ENCODE measurements at places on chromosomes 16 and 17. TPM values are rescaled to one million over a fixed set of nuclear protein-coding genes. Genes with fewer than 3 reads are reported as not detected.

GRCh38 chr17:76775021-76775600, 37.2 kb downstream of the MFSD11 start:
- no peak for DNase-seq
- no peak overlapping the region for H3K27ac ChIP-seq
- H3K36me3 ChIP-seq: peaks cover 27% of the 10 kb centered on the region
- H3K4me1 ChIP-seq: peaks cover 10% of the 10 kb centered on the region
- H3K4me3 ChIP-seq: no peak overlapping the region
- H3K27me3 ChIP-seq: no peaks in the 10 kb centered on the region

TEKT3 gene
- not detected for total RNA-seq

KPNB1 gene
- 390 TPM for total RNA-seq

KRT39 gene
- total RNA-seq: not detected

PLXDC1 gene
- not detected for total RNA-seq

DNA sequence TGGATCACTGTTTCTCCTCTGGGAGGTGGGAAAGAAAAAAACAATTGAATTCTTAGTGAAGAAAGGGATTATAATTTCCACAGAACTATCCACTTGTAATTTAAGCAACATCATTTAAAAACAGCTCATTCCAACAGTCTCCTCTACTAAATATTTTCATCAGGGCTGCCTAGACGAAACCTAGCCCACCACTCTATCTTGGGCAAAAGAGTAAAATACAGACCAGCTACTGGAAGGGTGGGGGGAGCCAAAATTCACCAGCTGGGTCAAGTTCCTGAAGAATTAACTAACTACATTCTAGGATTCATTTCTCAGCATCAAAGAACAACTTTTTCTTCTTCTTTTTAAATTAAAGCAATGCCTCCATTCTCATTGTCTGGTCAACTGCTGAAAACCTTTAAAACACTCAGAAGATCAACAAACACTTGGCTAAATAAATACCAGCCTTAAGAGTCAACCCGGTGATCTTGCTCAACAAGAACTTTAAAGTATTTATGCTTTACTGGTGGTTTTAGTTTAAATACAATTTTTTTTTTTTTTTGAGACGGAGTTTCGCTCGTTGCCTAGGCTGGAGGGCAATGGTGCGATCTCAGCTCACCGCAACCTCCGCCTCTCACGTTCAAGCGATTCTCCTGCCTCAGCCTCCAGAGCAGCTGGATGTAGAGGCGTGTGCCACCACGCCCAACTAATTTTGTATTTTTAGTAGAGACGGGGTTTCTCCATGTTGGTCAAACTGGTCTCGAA, 25.2 kb downstream of the KANSL1 start:
- peaks cover 35% of the 10 kb centered on the region for H3K36me3 ChIP-seq
- no peak overlapping the region for H3K4me3 ChIP-seq
- peak; percentile 65 for DNase-seq
- H3K27me3 ChIP-seq: no peaks in the 10 kb centered on the region
- peaks cover 20% of the 10 kb centered on the region for H3K4me1 ChIP-seq

DNA sequence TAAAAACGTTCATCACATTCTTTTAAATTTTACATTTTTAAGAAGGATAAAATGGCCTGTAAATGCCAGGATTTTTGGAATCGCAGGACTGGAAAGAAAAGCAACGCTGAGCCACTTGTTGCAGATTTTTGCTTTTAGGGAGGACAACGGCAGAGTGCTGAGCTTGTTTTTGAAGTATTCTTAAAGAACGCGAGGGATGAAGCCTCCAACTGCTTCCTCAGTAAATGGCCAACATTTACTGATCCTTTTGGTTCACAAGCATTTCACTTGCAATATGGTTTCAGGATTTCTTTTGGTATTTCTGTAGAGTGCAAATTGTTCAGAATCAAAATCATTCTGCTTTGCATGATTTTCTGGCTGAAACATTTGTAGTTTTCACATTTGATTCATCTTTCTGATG, 2.8 kb upstream of the KRT23 start:
- no peak overlapping the region for H3K27ac ChIP-seq
- no peak overlapping the region for H3K4me3 ChIP-seq
- no peaks in the 10 kb centered on the region for H3K36me3 ChIP-seq
- DNase-seq: no peak
- H3K27me3 ChIP-seq: no peaks in the 10 kb centered on the region

DNA sequence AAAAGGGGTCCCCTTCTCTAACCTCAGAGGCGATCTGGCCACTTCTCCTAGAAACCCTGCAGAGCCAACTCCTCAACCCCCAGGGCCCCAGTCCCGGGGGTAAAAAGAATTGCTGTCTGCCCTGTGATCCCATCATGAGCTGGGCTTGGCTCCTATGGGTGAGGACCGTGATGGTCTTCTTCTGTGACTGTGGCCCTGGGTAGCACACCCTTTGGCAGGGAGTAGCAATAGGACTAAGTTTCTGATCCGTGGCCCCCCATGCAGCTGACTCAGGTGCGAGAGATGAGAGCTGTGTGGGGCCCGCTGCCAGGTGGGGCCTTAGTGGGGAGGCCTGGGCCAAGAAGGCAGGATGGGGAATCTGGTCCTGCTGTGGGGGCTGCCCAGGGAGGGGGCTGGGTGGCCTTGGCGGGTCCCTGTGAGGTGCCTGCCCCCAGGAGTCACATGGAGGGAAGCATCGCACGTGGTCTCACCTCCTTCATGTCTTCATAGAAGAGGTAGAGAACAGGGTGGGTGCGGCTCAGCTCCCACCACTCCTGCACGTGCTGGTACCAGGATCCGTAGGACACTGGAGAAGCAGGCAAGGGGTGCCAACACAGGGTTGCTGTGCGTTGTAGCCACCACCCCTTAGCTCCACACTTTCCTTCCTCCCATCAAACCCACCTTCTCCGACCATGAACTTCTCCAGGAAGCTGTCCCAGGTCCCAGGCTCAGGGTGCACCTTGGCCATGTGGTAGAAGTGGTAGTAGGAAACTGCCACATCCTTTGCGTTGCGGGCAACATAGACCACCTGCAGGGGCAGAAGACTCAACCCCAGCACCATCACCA, 3.3 kb downstream of the SULT1A1 start:
- no peak for DNase-seq
- no peaks in the 10 kb centered on the region for H3K36me3 ChIP-seq
- H3K27me3 ChIP-seq: no peaks in the 10 kb centered on the region
- no peak overlapping the region for H3K27ac ChIP-seq

DNA sequence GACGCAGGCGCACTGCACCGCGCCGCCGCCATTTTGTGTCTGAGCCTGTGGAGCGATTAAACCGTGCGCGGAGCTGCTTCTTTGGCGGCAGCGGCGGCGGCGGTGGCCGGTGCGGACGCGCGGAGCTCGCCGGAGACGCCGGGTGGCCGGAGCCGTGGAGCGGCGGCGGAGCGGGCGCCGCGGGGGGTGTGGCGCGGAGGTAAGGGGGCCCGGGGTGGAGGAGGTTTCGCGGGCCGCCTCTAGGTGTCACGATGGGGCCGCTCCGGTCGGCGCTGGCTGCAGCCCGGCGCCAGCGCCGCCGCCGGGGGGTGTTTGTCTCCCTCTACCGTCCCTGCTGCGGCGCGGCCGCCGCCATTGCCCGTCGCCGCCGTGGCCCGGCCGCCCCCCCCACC, at the start of gene CTCF:
Gene CTCF (plus strand): TSS at position 1 of the 392 bp plus-strand sequence. CDS start 48,307 bp downstream, outside the sequence.
- H3K4me1 ChIP-seq: peaks cover 17% of the 10 kb centered on the region
- no peaks in the 10 kb centered on the region for H3K27me3 ChIP-seq
- H3K27ac ChIP-seq: peak within 1 kb of the TSS; percentile 87
- peak; percentile 73 for DNase-seq
- peak within 1 kb of the TSS; percentile 88 for H3K4me3 ChIP-seq

- H3K4me3 ChIP-seq: no peak overlapping the region
- no peak overlapping the region for H3K27ac ChIP-seq
- no peaks in the 10 kb centered on the region for H3K36me3 ChIP-seq
- no peaks in the 10 kb centered on the region for H3K4me1 ChIP-seq
- DNase-seq: no peak
Observed at GRCh38 chr16:19892902-19893301, 8.3 kb upstream of the GPRC5B start.

All from PC-3 (cell line).